Caco-2 (cell line): ENCODE measurements at places on chromosomes 13 and 19.
A peak's percentile ranks its signal among the peaks of the same experiment; 100 is the strongest.

DNA sequence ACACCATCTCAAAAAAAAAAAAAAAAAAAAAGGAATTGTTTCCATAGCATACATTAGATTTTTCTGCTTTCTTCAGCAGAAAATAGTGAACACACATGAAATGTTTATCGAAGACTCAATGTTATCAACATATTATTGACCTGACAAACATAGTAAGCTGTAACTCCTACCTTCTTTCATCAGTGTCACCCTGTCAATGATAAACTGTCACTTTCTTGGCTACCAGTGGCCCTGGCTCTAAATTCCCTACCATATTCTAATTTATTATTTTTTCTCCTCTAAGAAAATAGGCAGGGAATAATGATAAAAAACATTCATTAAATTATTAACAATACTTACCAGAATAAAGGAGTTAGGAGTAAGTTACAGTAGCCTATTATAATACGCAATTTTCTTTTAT is 127.3 kb upstream of the KLHL1 start:
- DNase-seq, result no peak

GRCh38 chr13:23292586-23292985 is 111.8 kb downstream of the SGCG start:
- DNase-seq, result no peak

- DNase-seq, result no peak
These were observed 429.0 kb upstream of the MIR17HG start for GRCh38 chr13:90918536-90918935.

DNA sequence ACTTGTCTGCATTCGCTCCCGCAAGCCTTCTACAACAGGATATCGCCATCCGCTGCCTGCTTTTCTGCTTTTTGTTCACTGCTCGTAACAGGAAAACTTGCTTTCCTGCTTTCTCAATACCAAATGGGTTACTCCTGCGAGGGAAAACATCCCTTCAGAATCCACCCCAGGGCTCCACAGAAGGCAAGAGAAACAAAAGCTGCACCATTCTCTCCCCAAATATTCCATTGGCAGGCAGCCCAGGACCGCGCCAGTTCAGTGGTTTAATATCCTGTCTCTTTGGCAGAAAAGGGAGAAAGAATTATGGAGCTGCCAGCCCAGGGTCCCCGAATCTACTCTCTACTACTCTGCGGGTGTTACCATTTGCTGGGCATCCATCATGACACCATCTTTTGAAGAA is 84.7 kb upstream of the DOCK9 start:
- DNase-seq, result no peak

DNA sequence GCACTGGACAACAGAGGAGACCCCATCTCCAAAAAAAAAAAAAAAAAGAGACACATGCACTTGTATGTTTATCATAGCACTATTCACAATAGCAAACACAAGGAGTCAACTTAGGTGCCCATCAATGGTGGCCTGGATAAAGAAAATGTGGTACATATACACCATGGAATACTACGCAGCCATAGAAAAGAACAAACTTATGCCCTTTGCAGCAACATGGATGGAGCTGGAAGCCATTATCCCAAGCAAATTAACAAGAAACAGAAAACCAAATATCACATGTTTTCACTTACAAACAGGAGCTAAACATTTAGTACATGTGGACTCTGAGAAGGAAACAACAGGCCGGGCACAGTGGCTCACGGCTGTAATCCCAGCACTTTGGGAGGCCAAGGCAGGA is 155.7 kb downstream of the ABCC4 start:
- no peak for DNase-seq

- DNase-seq, result no peak
These were observed 1303.5 kb downstream of the EFNB2 start for GRCh38 chr13:105232006-105232405.

- no peak for DNase-seq
These were observed 8.5 kb downstream of the RPL21 start for GRCh38 chr13:27259831-27260230.

DNA sequence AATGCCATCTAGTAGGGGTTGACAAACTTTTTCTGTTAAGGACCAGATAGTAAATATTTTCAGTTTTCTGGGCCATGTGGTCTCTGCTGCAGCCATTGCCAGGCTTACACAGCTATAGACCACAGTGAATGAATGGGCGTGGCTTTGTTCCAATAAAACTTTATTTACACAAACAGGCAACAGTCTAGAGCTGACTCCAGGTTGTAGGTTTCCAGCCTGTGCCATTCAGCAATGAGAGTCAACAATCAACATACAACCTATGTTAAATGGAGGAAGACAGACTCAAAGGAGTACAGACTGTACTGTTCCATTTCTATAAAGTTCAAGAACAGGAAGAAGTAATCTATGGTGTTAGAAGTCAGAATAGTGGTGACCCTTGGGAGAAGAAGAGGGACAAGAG is 15.2 kb upstream of the IZUMO2 start:
- no peak for DNase-seq

DNA sequence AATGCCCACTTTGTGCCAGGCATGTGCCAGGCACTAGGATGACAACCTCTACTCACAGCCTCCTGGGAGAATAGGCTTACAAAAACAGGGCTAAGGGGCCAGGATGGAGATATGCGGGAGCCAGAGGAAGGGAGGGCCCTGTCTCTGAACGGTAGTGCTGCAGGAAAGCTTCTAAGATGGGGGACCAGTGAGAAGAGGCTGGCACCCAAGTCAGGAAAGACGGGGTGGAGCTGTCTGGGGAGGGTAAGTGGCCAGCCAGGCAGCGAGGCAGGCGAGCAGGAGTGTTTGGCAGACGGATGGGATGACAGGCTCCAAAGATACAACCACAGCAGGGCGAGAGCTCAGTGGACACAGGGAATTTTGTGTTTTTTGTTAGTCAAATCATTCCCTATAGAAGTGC is 44.7 kb upstream of the GPI start:
- DNase-seq, result no peak

DNA sequence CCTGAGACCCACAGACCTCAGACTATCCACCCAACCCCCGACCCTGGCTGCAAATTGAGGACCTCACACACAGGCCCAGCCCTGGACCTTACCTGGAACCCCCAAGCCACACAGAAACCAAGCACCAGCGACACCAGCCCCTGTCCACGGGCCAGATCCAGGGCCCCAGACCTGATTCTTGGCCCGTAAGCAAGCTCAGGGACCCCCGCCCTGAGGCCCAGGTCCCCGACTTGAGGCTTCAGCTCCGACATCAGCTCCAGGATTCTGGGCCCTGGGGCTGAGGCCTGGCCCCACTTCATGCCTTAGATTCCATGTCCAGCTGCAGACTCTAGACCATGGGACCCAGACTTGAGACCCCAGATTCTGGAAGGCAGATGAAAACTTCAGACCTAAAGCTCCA is 6.3 kb downstream of the TTYH1 start:
- no peak for DNase-seq

DNA sequence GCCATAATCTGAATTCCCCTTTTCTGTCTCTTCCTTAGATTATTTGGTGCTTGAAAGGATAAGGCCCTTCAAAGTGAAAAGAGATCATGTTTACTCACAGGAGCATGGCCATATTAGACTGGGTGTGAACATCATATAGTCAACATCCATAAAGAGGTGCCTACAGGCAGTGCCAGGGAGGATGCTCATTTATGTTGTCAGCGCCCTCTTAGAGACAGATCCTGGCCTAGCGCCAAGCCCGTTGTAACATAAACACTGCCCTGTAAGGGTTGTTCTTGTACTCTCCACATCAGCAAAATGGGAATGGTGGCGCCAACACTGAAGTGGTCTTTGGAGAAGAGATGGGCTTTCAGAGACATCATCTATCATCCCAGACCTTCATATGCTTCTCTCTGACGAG is 16.1 kb downstream of the PCDH8 start:
- no peak for DNase-seq

GRCh38 chr13:94640721-94641120 is 39.1 kb downstream of the GPR180 start:
- no peak for DNase-seq

DNA sequence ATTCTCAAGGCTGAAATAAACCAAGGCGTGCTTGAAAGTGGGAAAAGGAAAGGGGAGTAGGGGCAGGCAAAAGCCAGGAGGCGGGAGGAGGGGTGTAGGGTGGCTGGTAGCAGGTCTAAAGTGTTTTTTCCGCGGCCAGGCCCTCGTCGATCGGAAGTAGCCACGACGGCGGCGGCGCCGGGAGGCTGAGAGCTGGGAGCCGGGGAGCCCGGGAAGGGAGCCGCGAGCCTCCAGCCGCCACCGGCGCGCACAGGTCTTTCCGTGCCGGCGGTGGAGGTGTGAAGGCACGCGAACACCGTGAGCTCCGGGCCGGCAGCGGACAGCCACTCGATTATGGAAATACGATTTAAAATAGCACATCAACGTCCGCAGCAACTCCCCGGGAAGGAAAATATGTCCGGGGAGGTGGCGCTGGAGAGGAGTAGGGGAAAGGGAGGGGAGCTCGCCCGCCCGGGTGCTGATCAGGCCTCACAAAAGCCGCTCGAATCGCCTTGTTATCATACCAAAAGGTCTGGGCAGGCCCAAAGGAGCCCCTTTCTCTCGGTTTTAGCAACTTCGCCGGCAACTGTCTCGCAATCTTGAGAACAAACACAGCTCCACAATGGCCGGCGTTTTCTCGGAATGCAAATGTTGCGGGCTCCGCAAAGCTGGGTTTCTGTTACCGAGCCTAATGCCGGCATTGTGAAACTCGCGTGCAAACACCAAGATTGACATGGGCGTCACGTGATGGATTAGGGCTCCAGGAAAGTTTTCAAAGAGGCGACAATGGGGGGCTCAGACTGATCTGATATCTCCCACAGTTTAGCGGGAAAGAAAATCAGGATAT is 2.9 kb upstream of the PCDH8 start:
- peak; percentile 59 for DNase-seq

DNA sequence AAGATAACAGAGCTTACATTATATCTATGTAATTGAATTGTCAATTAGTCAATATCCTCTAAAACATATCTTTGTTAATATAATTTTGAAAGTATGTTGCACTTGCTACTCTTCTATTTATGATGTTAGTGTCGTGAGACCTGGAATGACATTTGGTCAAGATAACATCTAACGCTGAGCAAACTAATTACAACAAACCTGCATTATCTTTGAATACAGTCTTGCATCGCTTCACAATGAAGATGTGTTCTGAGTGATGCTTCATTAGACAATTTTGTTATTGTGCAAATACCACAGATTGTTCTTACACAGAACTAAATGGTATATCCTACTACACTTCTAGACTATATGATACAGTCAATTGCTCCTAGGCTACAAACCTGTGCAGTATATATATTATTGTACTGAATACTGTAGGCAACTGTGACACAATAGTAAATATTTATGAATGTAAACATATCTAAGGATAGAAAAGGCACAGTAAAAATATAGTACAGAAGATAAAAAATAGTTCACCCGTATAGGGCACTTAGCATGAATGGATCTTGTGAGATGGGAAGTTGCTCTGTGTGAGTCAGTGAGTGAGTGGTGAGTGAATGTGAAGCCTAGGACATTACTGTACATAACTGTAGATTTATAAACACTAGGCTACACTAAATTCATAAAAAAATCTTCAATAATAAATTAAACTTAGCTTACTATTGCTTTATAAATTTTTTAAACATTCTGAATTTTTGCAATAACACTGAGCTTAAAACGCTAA is 1773.8 kb downstream of the PCDH9 start:
- DNase-seq, result no peak

DNA sequence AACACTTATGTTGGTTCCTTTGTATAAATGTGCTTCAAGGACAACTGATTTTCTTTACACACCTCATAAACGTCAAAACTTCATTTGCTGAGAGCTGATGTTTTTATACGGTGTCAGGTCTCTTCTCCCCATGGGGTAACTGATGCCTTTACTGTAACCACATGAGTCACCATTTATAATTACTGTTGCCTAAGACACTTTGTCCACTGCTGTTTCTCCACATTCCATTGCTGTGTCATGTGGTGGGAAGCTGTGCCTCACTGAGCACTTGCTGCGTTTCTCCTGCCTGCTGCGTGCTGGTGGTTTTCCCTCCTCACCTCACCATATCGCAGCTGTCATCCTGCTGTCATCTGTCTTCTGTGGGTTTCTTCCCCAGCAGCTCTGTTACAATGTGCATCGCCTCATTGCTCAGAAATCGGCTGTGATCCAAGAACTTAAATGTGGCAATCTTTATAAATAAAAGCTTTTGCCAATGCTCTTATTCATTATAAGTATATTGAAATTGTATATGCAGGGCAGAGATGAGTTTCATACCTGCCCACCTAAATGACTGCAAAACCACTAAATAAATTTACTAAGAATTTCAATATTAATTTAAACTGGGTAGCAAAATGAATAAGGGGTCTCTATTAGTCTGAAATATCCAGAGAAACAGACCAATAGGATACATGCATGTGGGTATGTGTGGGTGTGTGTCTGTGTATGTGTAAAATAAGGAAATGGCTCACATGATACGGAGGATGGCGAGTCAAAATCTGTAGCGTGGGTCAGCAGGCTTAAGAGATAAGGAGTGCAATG is 547.0 kb upstream of the SLITRK5 start:
- DNase-seq, result peak; percentile 26

DNA sequence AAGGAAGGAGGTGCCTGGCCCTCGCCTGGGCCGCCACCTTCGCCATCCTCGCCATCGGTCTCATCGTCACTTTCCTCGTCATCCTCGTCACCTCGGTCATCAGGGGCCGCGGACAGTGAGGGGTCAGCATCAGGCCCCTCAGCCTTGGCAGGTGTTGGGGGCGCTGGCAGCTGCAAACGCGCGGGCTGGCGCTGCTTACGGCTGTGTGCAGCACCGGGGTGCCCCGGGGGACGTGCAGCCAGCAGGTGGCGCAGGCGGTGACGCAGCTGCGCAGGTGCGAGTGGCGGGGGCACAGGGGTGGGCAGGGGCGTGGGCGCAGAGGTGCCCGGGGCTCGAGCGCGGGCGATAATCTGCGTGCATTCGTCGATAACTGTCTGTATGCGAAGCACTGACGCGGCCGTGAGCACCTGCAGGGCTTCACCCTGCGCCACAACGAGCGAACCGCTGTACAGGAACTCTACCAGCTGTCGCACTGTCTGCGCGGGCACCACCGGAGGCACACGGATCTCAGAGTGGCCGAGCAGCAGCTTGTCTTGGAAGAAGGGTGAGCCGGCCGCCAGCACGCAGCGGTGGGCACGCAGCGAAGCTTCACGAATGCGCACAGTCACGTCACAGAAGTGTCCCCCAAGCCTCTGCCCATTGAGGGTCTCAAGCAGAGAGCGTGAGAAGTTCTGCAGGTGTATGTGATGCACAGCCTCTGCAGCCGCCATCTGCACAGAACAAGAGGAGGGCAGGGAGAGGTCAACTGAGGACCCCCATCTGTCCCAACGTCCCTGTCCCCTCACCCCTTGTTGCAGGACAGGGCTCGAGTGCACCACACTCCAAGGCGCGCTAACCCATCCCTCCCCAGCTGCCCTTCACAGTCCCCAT is 2.4 kb downstream of the ZBTB45 start:
- no peak for DNase-seq

DNA sequence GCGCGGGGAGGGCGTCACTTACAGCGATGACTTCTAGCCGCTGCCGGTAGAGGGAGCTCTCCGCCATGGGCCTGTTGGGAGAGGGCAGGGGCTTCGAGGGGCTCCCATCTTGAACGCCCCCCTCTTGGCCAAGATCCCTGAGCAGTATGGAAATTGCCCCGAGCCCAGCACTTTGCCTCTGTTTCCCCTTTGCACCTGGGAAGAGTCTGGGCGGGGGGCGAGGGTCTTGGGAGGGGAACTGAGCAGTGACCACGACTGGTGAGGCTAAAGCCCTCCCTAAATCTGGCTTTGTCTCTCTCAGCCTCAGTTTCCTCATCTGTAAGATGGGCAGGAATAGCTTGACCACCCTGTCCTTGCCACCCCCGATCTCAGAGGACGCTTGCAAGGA is 2.8 kb downstream of the PALM3 start:
- DNase-seq, result no peak

GRCh38 chr19:47302249-47302648 is 7.4 kb upstream of the C5AR1 start:
- DNase-seq, result no peak

GRCh38 chr13:93771782-93772181 is 545.2 kb downstream of the GPC6 start:
- no peak for DNase-seq
